ENCODE measurements at places on chromosomes 5 and 9. TPM values are rescaled to one million over a fixed set of nuclear protein-coding genes. Genes with fewer than 3 reads are reported as not detected.

The PAEP gene
- not detected for total RNA-seq

The PTPN3 gene
- total RNA-seq = 14.7 TPM

The FGF10 gene
- not detected for total RNA-seq

The OR1J2 gene
- not detected for total RNA-seq
